ENCODE measurements at places on chromosomes 12 and 14.

DNA sequence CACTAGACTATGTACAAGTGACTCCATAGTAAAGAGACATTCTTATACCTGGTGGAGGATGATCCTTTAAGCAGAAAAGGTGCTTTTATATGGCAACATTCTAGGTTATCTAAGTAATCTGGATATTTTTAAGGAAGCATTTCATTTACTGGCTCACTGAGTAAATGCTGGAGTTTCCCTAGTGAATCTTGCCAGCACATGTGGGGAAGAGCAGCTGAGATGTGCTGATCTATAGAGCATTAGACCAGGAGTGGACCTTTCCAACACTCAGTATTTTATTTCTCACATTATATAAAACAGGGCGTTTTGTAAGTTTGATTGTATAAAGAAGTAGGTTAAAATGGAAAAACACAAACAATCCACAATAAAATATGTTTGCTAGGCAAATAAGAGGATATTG, 478.5 kb downstream of the ATP23 start:
- no peak for DNase-seq

DNA sequence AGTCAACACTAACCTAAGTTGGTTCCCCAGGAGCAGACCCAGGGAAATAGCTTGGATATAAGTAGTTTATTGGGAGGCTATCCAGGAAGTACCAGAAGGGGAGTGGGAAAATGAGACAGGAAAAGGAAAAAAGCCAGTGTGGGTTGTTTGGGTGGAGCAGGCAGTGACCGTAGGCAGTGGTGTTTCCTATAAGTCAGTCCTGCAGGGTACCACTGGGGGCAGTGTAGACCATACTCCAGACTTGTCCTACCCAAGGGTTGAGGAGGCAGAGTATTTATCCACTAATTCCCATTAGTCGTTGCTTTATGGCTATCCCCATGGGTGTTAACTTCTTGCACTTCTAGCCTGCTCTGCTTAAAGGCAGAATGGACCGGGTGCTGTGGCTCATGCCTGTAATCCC, 6.4 kb upstream of the CCDC60 start:
- DNase-seq = peak; percentile 54

GRCh38 chr12:104814944-104815343, 143.1 kb downstream of the SLC41A2 start:
- no peak for DNase-seq

DNA sequence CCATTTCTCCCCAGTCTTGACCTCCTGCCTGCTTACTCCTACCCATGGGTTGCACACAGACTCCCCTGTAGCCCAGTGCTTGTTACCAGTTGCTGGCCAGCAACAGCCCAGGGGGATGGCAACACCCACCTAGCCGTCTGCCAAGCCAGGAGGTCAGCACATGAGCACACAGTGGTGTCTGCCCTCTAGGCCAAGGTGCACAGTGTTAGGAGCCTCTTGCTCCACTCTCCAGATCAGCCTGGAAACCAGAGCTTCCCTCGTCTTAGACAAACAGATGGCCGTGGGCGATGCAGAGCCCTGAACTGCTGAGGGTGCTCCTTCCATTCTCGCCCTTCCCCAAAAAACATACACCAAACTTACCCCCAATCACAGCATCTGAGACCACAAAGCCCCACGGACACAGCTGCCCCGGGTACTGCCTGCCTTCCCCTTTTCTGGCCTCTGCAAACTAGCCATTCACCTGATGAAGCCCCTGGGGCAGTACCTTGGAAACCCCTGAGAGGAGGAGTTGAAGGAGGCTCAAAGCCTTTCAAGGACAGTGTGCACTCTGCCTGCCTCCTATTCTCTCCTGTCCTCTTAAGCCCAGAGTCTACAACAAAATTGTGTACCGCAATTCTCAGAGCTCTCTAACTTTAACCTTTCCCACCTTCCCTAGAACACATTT, 1.0 kb upstream of the GPD1 start:
- no peak for DNase-seq

DNA sequence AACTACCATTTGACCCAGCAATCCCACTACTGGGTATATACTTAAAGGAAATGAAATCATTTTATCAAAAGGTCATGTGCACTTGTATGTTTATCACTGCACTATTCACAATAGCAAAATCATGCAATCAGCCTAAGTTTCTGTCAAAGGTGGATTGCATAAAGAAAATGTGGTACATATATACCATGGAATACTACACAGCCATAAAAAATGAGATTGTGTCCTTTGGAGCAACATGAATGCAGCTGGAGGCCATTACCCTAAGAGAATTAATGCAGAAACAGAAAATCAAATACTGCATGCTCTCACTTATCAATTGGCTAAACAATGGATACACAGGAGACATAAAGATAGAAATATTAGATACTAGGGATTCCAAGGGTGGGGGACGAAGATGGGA, 27.4 kb downstream of the MED6 start:
- DNase-seq = no peak

- DNase-seq = no peak
These were observed 25.1 kb downstream of the USP15 start for GRCh38 chr12:62285284-62285683.

DNA sequence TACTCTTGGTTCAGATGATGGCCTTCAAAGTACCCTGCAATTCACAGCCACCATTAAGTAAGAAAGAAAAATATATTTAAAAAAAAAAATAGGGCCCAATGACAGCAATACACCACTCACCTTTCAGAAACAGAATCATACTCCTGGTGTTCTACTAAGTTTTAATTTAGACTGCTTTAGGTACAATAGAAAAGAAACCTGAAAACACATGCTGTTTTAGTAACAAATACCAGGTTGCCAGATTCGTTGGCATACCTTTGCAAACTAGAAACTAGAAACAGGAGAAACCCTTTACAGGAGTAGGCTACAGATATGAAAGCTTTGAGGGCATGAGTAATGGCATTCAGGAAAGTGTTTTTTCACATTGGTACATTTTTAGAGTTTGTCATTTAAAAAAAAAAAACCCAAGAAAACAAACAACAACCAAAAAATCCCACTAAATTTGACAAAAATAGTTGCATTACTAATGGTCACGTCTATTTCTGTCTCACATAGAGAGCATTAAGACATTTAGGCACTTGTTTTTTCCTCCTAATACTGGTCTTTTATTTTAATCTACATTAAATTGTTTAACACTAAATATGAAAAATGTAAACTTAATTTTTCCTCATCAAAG, 4.0 kb downstream of the SIX1 start:
- no peak for DNase-seq

GRCh38 chr14:105474483-105475268, at the start of gene CRIP2:
Gene CRIP2, plus strand, starts transcription at chr14:105474821. Its CDS starts 42 bp downstream, at chr14:105474863.
- no peak for DNase-seq

- no peak for DNase-seq
These were observed 29.6 kb downstream of the CHST11 start for GRCh38 chr12:104486363-104486750.

GRCh38 chr12:47274760-47275159, 195.0 kb upstream of the AMIGO2 start:
- DNase-seq = no peak

DNA sequence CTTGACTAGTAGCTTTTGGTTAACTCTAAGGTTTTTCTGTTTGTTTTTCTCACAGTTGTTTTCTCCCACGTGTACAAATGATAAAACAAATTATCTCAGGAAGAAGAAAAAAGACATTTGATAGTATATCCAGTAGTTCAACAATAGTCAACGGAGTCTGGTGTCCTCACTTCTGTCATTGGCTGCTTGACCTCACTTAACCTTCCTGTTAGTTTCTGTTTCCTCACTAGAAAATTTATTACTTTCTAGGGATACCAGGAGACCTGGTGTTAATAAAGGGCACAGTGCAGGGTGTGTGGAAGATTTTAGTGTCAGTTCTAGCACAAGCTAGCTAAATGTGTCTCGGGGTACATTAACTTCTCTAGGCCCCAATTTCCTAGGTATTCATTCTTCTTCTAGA, 116.0 kb downstream of the PRKCH start:
- no peak for DNase-seq

- no peak for DNase-seq
These were observed 100.2 kb upstream of the PRICKLE1 start for GRCh38 chr12:42689699-42690098.
